ENCODE measurements at places on chromosomes 5 and 9. TPM values are rescaled to one million over a fixed set of nuclear protein-coding genes. Genes with fewer than 3 reads are reported as not detected.

DNA sequence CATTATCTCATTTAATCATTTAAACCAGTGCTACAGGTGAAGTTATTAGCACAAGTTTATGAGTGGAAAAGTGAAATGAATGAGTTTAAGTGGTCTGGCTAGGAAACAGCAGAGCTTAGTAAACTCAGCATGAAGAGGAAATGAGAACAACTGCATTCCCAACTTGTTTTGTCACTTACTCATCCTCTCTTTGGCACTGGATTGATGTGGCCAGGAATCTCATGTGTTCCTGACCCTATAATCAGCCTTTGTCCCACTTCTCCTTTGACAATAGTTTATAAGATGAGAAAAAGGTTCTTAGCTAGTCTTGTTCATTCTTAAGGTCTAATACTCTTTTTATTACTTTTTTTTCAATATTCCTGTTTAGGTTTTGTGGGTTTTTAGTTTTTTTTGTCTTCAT lies 559.2 kb upstream of the TLE4 start:
- no peak for DNase-seq

RBM27 gene
- 5.6 TPM for total RNA-seq

HK3 gene
- total RNA-seq: 10.6 TPM

DNA sequence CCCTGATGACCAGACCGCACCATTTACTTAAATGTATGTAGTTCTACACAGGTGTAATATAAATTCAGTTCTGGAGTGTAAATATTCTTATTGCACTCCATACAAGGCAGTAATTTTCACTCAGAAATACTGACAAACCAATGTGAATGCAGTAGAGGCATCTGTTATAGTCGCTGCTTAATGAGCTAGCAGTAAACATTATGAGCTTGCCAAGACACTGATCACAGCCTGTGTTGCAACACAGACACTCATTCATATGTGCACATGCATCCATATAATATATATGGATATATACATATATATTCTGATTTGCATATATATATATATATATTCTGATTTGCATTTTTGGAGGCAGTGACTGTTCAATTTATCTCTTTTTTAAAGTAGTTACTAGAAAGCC lies 435.1 kb upstream of the ST8SIA4 start:
- DNase-seq: no peak

SLC28A3 gene
- 0.10 TPM for total RNA-seq

DNA sequence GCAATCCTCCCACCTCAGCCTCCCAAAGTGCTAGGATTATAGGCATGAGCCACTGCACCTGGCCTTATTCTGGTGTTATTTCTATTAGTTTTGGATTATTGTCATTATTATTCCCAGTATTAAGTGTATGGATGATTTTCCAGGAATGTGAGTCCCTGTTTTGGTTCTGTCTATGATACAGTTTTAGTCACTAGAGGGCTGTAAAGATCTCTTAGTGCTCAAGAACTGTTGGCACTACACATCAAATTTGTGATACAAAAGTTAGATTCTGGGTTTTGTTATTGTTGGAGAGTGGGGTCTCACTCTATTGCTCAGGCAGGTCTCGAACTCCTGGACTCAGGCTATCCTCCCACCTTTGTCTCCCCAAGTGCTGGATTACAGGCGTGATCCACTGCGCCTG lies 12.1 kb downstream of the CCL28 start:
- no peak for DNase-seq

DNA sequence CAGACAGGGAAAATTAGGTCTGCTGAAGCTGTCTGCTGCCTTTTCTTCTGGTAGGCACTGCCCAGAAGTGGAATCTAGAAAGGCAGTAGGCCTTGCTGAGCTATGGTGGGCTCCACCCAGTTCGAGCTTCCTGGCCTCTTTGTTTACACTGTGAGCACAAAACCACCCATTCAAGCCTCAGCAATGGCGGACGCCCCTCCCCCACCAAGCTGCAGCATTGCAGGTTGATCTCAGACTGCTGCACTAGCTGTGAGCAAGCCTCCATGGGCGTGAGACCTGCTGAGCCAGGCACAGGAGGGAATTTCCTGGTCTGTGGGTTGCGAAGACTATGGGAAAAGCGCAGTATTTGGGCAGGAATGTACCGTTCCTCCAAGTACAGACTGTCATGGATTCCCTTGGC lies 18.5 kb downstream of the AGTPBP1 start:
- no peak for DNase-seq

DNA sequence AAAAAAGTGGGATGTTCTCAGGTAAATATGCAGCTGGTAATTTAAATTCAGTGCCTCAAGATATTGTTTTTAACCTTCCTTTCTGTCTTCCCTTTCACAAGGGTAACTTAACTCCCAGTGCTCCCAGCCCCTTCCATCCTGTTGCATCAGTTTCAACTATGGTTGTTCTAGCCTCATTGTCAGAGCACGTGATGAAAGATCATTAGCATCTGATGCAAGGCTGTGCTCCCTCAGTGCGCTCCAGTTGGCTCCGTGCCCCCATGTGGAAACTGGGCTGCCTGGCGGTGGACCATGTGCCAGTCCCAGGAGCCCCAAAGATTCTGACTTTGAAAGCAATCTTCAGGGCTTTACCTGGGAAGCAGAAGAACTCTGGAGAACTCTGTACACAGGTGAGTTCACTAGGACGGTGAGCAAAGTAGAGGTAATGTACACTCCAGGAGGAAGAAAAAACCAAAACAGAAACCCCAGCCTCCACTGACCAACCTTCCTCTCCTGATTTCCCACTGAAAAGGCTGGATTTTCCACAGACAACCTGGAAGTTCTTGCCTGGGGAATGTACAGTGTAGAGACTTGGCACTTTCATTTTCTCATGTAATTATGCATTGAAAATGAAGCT lies 96.9 kb downstream of the SLC1A3 start:
- no peak for DNase-seq

DNA sequence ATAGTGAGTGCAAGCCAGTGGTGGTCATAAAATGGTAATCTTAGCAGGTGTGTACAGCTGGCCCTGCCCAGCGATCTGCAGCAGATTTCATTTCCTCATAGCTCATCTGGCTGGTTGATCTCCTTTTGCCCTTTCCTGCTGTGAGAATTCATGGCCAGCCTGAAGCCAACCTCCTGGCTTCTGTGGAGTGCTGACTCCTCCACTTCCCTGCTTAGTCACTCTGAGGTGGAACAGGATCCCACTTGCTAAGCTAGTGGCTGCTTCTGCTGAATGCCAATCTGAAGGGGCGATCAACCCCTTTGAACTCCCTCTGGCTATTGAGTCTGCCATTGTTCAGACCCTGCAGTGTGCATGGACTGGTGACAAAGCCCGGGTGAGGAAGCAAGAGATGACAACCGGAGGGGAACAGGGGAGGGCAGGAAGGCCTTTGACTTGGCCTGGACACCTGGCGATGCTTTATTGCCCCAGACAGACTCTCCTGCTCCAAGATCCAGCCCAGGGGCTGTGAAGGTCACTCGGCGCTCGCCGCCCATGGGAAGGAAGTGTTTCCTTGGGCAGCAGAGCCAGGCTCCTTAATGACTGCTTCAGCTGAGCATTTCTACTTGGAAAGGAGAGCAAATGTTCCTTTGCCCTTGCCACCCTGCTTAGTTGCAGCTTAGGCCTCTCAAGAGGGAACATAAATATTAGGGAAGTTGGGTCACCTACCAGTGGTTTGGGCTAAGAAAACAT lies 341.1 kb downstream of the ZSWIM6 start:
- no peak for DNase-seq

CYFIP2 gene
- total RNA-seq: 24.7 TPM

- DNase-seq: no peak
These were observed 45.2 kb downstream of the GCNT4 start for GRCh38 chr5:75006865-75007822.

- DNase-seq: no peak
These were observed 102.7 kb downstream of the EFNA5 start for GRCh38 chr5:107567901-107568671.

CYLC2 gene
- not detected for total RNA-seq

GRCh38 chr9:93461821-93462220 lies 8.4 kb upstream of the FAM120AOS start:
- no peak for DNase-seq

- no peak for DNase-seq
These were observed 25.8 kb downstream of the ADGRD2 start for GRCh38 chr9:124475868-124476690.

DNA sequence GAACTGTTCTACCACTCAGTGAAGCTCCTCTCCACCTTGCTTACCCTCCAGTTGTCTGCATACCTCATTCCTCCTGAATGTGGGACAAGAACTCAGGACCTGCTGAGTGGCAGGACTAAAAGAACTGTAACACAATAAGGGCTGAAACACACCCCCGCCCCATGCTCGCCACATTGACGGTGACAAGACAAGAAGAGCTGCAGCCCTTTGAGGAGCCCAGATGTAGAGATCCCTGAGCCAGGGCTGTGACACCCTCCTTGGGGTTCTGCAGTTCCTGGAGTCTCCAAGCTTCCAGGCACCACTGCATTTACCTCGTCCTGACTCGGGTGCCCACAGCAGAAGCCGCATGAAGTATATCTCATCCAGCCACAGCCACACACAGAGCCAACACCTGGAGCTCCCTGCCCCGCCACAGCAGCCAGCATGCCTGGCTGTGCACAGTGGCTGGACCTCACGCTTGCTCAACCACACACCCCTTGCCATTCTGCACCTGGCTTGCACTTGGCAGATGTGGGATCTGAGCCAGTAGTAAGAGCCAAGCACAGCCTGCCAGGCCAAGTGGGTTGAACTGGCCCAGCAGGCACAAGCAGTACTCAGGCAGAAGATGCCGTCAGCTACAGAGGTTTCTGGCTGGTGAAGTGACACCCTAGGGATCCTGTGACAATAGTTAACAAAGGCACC lies 166.1 kb downstream of the RNF180 start:
- peak; percentile 93 for DNase-seq

DNA sequence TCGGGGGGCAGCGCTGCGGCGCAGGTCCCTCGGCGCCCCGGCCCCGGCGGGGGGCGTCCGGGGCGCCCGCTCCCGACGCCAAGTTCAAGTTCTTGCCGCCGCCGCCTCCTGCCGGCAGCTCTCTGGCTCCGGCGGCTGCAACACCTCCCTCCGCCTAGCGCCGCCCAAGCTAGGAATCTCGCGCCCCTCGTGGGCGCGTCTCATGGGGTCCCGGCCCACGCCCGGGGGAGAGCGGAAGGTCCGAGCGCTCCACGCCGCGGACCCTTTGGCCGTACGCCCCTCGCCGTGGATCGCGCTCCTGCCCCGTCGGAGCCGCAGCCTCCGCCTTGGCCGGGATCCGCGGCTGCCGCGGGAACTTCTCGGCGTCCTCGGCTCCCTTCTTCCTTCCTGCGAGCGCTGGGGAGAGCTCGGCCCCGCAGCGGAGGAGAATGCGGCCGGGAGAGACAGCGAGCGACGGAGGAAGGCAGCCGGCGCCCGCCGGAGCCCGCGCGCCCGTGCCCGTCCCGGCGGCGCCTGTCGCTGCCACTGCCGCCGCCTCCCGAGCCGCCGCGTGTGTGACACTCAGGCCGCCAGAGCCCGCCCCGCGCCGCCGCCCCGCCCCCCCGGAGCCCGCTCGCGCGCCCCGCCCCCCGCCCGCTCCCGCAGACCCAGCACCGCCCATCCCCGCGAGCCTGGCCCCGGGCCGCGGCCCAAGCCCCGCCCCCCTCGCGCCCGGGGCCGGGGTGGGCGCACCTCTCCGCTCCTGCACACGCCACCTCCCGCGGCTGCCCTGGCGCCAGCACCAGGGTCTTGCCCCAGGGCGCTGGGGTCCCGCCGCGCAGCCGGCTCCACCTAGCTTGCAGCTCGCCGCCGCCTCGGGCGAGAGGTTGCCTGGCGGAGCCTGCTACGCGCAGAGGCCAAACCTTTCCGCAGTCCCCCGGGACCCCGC lies at the start of gene SHB:
Gene SHB (minus strand): TSS at position 527 of the 928 bp plus-strand sequence. CDS start 582 bp downstream, outside the sequence.
- DNase-seq: peak; percentile 86

MEIKIN gene
- total RNA-seq: not detected

DNA sequence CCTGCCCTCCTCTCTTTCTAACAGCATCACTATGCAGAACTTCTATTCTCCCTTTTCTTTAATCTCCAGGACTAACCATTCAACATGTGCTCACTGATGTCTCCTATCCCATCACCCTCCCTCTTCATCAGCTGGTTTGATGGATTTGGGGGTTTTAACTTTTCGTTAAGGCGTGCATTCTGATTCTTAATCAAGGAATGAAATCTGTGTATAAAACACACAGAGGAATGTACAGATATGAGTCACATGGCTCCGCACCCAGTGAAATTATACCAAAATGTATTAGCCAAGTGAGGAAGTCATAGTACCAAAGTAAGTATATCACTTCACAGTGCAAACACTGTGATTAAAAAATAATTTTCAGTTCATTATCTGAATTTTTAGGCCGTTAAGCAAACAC lies 35.2 kb downstream of the MARCHF11 start:
- DNase-seq: no peak

PHF24 gene
- not detected for total RNA-seq

GRCh38 chr5:129991780-129992179 lies 87.5 kb downstream of the CHSY3 start:
- DNase-seq: no peak

BTNL9 gene
- total RNA-seq: 8.8 TPM

- DNase-seq: no peak
These were observed 435.1 kb downstream of the HCN1 start for GRCh38 chr5:45261125-45261524.

DNA sequence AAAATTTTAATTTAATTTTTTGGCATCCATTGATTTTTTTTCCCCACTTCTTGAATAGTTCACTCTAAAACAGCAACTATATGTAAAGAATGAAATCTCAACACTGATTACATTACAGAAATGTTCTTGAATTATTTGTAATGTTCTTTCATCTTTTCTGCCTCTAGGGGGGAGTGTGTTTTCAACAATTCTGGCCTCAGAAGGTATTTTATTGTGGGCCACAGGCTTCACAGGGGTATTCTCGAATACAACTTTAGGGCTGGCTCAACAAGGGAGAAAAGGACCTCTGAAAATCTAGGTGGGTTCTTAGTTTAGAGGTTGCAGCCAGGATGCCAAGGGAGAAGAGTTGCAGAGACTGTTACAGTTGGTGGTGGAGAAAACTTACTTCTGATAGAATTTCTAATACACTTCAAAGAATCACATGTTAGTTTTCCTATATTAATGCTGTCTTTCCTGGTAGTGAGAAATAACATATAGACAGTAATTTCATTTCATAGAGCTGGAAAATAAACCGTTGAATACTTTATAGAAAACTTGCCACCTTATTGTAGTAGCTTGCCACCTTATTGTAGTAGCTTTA lies 3.6 kb upstream of the NPR3 start:
- no peak for DNase-seq

- DNase-seq: no peak
These were observed 16.5 kb downstream of the CAPSL start for GRCh38 chr5:35921930-35922329.

DNA sequence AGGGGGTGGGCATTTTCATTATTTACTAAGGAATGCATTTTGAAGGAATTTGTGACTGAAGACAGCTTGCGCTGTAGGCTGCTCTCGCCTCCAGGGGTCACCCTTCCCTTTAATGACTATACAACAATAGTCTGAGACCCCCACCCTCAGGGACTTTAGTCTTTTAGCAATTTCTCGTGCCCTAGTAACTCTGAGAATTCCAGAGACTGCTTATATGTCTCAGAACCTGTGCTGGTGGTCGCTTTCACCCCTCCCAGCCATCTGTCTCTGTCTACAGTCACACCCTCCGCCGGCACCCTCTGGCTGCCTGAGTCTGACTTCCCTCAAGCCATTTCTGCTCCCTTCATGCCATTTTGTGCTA lies 671.4 kb downstream of the NR2F1-AS1 start:
- no peak for DNase-seq
